Hippocampal formation (tissue), 2 donors: ENCODE measurements at places on chromosomes 11 and 22.

DNA sequence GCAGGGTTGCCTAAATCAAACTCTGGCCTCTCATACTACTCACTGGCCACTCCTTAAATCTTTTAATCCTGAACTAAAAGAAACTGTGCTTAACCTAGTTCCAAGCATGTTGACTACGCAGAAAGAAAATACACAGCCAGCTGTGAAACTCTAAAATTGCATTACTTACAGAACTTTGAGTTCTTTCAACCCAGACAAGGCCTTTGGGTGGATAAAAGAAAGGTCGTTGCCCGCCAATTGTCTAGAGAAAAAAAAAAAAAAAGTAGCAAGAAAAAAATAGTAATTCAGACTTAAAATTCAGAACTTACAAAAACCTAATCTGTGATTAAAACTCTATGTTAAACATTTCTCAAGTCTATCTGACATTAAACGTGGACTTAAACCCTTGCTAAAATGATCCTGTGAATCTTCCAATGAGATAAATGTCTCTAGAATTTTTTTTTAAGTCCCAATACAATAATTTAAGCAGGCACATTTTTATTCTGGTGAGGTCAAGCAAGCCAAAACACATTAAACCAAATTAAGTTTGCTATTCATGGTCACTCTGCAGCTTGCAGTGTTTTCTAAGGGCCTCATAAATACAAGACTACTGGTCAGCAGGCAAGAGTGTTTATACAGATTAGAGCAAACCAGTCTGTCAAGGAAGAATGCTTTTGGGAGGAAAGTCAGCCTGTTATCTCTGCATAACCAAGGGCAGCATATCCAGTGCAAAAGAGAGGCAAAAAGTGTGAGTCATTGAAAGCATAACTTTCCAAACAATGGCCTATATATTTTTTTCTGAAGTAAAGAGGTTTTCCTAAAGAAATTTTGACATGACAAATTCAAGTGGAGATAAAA is 29.5 kb upstream of the CCDC34 start:
- no peak for DNase-seq

- DNase-seq, result no peak
Measured at GRCh38 chr11:79276736-79277325, 164.0 kb downstream of the TENM4 start.

DNA sequence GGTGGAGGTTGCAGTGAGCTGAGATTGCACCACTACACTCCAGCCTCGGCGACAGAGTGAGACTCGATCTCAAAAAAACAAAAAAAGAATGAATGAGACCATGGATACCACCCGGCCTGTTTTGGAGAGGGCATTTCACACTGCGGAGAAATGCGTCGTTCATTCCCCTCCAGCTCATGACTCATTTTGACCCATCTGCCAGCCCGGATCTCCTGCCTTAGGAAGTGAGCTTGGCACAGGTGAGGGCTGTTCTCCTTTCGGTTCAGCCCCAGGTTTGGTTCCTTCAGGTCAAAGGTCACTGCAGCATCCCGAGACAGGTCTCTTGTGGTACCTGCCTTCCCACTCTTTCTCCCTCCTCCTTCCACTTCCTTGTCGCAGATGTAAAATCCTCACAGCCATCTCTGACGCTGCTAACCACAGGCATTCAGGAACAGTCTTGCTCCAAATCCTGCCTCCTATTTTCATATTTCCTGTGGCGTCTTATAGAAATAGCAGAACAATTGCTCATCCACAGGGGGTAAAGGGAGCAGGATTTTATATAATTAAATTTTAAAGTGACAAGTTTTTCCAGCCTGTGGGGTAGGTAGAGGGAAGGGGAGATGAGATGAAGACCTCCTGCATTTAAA is 517.9 kb downstream of the NTM start:
- no peak for DNase-seq

DNA sequence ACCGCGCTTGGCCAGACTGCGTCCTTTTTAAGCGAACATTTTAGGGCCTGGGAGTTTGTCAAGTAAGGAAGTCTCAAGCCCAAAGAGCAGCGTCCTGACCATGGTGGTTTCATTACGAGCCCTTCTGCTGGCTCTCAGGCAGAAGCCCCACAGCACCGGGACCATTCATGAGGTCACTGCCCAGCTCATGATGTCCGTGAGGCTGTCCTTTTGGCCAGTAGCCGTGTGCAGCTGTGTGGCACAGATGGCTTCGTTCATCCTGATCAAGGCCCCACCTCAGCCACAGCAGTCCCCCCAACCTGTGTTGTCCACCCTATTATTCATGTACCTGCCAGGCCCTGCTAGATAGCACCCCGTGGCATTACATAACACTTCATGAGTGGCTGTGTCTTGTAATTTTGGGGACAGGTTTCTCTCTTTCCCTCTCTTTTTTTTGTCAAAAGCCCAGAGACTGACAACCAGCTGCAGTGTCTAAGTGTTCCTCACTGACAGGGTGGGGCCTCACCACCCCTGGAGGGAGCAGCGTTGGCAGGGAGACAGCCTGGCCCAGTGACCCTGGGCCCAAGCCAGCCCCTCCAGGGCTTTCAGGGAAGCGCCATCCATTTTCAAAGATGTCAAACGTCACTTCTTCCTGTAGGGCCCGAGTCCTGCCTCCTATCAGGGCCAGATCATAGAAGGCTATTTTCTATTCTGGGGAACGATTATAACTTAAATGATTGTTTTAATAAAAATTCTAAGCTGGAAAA is 21.8 kb upstream of the CABP7 start:
- DNase-seq, result no peak

DNA sequence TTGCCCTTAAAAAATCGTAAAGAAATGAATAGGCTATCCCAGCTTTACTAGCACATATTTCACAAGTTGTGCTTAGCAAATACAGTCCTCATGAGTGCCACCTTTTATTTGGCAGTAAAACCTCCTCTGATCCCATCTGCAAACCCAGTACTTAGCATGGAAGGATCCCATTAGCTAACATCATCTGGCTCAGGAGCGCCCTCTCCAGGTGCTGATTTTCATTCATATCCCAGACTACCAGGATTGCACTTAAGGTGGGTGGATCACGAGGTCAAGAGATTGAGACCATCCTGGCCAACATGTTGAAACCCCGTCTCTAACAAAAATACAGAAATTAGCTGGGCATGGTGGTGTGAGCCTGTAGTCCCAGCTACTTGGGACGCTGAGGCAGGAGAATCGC is 76.1 kb upstream of the PAX6 start:
- no peak for DNase-seq

DNA sequence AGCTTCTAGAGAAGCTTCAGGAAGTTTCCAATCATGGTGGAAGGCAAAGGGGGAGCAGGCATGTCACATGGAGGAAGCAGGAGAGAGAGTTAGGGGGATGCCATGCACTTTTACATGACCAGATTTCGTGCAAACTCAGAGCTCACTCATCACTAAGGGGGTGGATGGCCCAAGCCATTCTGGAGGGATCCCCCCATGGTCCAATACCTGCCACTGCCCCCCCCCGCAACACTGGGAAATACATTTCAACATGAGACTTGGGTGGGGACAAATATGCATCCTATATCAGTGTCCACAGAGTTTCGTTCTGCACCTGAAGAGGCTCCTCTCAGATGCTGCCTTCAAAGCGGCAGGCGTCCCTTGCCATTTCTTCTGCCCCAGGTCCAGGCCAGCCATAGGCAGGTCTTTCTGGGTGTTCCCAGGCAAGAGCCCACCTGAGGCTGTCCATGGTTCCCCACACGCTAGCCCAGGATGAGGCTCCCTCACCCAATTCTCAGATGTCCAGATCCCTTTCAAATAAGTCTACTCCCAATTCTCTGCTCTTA is 1344.3 kb downstream of the TBC1D22A start:
- no peak for DNase-seq

DNA sequence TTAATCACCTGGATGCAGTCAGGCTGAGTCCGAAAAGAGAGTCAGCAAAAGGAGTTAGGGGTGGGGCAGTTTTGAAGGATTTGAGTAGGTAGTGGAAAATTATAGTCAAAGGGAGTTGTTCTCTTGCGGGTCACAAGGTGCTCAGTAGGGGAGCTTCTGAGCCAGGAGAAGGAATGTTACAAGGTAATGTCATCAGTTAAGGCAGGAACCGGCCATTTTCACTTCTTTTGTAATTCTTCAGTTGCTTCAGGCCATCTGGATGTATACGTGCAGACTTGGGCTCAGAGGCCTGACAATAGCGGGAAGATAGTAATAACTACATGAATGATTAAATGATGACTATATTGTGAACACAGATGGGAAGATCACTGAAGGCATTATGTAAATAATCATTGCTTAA is 6.2 kb downstream of the SC5D start:
- no peak for DNase-seq

DNA sequence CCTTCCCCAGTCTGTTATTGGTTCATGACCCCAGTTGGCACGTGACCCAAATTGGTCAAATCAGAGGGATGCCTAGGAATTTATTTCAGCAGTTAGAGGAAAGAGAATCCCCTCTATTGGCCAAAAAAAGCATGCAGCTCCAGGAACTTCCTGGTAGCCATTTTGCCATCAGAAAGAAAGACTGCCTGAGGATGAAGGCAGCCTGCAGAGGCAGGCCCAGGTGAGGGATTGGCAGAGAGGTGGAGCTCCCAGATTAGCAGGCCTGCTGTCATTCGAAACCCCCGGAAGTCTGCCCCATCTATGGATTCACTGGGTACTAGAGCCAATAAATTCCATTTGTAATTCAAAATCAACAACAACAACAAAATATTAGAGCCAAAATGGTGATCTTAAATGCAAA is 207.6 kb downstream of the CWF19L2 start:
- DNase-seq, result no peak

DNA sequence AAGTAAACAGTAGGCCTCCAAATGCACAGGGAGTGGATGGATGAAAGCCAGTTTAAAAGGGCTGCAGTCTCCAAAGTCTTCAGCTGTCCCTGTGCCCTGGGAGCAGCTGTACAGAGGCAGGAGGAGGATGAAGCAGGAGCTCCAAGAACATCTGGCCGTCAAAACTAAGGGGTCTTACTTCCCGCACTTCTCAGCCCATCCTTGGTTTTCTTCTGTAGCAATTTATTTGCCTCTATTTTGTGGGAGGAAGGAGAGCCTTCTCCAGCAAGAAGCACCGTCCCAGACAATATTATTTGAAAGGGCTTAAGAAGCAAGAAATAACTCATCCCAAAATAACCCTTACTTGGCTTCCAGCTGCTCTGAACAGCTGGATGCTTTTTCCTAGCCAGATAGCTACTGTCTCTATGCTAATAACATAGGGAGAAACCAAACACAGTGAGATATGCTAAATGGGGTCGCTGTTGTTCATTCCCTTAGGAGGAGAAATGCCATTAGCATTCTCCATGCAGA is 133.2 kb downstream of the SPATA19 start:
- DNase-seq, result no peak

DNA sequence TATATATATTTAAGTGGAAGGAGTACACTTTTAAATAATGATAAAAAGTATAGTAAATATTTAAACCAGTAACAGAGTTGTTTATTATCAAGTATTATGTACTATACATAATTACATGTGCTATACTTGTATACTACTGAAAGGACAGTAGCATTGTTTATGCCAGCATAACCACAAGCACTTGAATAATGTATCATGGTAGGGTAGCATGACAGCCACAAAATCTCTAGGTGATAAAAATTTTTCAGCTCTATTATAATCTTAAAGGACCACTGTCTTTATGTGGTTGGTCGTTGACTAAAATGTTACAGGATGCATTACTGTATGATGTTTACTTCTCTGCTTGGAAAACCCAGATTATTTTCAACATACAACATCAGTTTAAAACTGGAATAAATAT is 349.2 kb downstream of the CASP12 start:
- no peak for DNase-seq

DNA sequence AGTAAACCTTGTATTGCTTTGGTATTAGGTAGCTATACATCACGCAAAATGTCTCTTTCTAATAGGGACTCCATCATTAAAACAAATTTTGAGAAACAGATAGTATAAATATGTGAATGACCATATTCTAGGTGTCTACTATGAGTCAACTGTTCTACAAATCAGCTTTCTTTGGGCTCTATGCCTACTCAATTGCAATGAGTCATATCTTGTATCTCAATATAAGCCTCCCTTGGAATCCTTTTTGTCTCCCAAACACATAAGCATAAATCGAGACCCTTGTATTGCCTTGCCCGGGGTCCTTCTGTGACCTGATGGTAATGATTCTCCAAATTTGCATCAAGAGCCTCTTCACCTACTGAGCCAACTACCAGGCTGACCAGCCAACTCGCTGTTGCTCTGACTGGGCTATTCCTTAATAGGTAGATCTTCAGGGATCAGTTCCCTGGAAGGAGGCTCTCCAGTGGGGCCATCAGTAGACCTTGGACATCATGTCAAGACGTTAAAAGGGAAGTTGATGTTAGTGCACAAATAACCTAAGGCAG is 22.2 kb downstream of the BLID start:
- no peak for DNase-seq

DNA sequence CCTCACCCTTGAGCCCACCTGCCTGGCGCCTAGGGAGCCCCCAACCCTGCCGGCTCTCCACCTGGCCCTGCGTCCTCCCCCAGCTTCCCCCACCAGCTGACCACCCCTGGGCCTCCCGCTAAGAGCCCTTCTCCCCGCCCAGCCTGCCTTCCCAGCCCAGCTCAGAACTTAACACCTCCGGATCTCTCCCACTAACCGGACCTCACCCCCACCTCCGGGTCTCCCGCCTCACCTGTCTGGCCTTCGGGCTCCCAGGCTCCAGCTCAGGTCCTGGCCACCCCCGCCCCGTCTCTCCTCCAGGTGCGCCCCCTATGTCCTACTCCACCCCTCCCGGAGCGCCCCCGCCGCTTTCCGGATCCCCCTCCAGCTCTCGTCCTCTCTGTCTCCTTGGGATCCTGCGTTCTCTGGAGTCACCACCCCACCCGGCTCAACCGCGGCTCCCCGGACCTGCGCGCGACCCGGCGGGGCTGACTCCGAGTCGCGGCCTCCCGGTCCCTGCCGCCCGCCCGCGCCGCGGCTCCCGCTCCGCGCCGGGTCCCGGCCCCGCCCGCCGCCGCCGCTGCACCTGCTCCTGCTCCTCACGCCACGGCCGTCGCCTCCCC is at the start of gene KCNJ11:
KCNJ11 (minus strand) TSS at position 51 of the 602 bp plus-strand sequence. CDS start 568 bp downstream, outside the sequence.
- no peak for DNase-seq

DNA sequence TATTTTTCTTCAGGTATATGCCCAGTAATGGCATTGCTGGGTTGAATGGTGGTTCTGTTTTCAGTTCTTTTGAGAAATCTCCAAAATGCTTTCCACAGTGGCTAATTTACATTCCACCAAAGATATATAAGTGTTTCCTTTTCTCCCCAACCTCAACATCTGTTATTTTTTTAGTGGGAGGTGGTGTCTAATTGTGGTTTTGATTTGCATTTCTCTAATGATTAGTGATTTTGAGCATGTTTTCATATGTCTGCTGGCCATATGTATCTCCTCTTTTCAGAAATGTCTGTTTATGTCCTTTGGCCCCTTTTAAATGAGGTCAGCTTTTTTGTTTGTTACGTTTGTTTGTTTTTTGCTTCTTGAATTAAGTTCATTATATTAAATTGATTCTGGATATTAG is 760.2 kb downstream of the KCNA4 start:
- DNase-seq, result no peak

- DNase-seq, result no peak
Measured at GRCh38 chr11:121091492-121092152, 9.4 kb upstream of the TECTA start.
